Stimulated activated CD8-positive, alpha-beta memory T cell treated with anti-CD3 and anti-CD28 coated beads, Interleukin-4, amount 100 ng/mL, for 1 hour (primary cell): ENCODE measurements at places on chromosomes 2 and 18.

- no peak for DNase-seq
Measured at GRCh38 chr18:2536493-2536892, 34.8 kb downstream of the METTL4 start.

DNA sequence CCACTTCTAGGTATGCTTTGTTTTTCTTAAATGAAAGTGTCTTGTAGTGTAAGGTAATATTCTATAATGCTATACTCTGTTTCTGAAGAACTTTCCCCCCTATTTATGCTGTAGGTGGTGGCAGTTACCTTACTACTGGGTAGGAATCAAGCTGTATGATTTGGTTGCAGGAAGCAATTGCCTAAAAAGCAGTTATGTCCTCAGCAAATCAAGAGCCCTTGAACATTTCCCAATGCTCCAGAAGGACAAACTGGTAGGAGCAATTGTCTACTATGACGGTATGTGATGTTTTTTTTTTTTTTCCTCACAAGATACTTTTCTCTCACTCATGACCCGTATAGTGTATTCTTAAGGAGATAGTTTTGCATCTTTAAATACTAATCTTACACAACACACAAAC lies 77.0 kb downstream of the GPD2 start:
- no peak for DNase-seq

DNA sequence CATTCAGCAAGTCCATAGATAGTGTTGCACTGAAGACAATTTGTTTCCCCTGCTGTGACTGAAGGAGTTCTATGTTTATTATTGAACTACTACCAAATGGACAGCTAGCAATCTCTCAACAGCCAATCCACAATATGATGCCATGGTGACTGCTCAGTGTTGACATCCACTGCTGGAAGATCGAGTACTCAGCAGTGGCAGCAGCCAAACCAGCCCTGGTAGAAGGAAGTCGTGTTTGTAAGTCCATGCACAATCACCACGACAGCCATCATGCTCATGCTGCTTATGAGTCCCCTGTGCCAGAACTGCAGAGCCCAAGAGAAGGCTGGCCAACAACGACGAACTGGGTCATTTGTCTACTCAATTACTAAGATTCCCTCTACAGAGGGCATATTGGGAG lies 66.4 kb downstream of the OSR1 start:
- DNase-seq = no peak

DNA sequence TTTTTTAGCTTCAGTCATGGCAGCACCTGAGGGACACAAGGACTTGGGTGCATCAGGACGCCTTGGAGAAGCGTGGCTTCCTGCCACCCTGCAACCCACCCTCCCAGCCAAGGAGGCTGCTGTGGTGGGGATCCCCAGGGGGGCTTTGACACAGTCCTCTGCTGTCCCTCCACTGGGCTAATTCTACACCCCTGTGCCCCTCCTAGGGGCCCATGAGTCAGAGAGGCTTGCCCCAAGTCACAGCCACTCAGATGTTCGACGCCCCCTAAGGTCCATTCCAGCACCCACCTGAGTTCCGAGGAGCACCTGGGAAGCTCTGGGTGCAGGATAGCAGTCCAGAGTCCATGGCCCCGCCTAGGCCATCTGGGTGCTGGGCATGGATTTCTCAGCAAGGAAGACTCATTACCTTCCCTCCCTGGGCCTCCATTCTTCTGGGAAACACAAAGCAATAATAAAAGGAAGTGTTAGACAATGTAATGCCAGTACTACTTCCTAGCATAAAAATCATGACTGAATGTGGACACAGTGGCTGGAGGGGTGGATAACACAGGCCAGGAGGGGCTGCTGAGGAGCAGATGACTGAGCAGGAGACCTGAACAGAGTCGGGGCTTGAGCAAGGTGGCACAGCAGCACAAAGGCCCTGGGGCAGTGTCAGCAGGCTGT lies 3.7 kb downstream of the ALPG start:
- DNase-seq = no peak

GRCh38 chr18:63106727-63107126 lies 212.8 kb downstream of the BCL2 start:
- no peak for DNase-seq

DNA sequence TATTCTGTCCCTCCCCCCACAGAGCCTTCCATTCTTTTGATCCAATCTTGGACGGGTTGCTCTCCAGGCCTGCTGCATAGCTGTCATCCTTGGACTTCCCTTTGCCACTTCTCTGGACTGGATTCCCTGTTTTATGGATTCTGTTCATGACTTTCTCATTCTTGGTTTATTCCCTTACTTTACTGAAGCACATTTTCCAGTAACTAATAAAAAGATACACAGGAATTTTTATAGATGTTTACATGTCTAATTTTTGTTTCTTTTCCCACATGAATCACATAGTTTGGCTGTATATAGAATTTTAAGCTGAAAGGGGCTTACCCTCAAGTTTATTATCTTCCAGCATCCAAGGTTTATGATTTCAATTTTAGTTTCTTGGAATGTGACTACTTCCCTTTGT lies 37.9 kb downstream of the GDF7 start:
- DNase-seq = no peak

DNA sequence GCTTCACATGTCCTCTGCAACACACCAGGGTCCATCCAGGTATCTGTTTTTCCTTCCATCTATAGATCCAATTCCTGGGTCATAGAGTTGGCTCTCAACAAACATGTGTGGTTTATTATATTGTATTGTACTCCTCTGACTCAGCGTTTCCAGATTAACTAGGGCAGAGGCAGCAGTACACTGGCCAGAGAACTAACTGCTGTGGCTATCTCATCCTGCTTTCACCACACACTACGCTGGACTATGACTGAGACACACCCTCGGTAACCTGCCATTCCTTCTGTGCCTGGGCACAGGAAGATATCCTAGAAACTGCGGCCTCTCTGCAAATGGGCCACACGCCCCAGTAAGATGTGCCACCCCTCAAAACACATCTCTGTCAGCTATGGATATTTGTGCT lies 159.8 kb upstream of the STK17B start:
- no peak for DNase-seq

GRCh38 chr18:71485611-71486010 lies 1058.5 kb downstream of the CBLN2 start:
- no peak for DNase-seq

DNA sequence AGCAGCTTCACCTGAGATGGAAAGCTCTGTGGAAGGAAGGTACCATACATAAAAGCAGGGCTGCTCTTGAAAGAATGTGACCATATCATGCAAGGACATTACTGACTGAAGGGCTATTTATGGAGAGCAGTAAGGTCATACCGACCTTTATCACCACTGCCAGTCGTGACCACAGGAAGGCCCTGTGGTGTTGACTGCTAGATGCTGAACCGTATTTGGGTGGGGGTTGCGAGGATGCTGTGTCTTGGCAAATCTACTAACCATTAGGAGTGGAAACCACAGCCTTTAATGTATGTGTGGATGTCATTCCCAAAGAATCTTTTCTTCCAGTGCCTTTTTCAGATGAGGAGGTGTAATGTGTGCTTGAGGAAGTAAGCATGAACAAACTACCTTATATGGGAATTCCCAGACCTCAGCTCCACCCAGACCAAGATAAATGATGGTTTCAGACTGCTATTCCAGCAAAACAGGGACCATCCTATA lies 60.8 kb downstream of the LIMS1 start:
- DNase-seq = no peak

DNA sequence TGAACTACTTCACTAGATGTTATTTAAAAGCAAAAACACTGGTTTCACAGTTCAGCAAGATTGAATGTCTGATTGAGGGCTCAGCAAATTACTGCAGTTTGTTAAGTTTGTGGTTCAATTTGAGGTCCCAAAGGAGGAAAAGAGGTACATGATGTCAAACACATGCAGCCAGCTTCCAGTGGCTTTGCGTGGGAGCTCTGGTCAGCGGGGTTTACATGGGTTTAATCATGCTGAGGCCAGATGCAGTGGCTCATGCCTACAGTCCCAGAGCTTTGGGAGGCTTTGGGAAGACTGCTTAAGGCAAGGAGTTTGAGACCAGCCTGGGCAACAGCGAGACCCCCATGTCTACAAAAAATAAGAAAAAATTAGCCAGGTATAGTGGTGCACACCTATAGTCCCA lies 111.5 kb downstream of the MAPK4 start:
- no peak for DNase-seq

DNA sequence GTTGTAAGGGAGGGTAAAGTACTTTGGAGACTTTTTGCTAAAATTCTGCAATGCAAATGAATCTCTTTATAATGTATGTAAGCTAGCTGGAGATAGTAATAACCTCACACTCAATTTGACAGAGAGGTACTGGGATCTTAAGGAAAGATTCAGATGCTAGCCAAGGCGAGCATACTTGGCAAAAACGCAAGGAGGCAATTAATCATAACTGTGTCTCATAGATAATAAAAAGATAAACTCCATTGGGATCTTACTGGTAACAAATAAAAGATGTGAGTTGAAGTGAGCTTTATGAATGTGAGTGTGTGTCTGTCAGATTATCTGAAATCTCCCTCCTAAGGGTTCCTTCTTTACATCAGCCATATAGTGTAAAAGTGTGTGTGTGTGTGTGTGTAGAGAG lies 533.0 kb downstream of the TMX3 start:
- DNase-seq = no peak

- no peak for DNase-seq
Measured at GRCh38 chr2:231800493-231801091, 14.3 kb downstream of the COPS7B start.

- DNase-seq = no peak
Measured at GRCh38 chr18:65363011-65363410, 387.8 kb upstream of the CDH7 start.

DNA sequence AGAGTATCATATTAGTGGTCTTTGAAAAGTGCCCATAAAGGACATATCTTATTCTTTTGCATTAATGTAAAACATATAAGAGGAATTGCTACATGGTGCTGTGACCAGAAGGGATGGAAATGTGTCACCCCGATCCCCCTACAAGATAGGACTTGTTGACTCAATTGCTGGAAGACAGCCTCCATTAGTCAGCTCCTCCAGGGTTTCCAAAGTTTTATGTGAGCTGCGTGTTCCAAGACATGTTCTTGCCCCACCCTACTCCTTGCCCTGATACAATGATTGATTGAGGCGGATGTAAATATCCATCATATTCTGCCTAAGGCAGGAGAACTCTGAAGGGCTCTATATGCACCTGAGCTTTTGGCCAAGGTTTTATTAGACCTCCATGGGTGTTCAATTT lies 541.0 kb upstream of the ZEB2 start:
- no peak for DNase-seq
